ENCODE measurements at places on chromosomes 2 and 18.

GRCh38 chr2:72932045-72932740 lies 14.9 kb downstream of the EMX1 start:
- DNase-seq, result peak; percentile 15

DNA sequence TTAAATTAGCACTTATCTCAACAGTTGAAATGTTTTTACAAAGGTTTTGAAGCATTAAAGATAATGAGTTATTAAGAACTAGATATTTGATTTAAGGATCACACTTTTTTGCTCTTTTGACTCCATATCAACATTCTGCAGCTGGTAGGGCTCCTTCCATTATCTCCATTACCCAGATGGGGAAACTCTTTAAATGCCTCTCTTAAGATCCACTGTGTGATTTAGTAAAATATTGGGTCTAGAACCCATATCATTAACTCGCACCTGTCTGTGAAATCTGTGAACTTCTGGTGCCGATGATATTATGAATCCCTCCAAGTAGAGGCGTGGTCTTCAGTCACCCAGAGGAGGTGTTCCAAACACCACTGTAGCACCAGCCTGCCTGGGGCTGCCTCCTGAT lies 466.2 kb downstream of the TSN start:
- DNase-seq, result no peak

GRCh38 chr2:27148801-27149439 lies at the start of gene TCF23:
Gene TCF23, plus strand, starts transcription at chr2:27149004. Its CDS starts 130 bp downstream, at chr2:27149134.
- no peak for DNase-seq

DNA sequence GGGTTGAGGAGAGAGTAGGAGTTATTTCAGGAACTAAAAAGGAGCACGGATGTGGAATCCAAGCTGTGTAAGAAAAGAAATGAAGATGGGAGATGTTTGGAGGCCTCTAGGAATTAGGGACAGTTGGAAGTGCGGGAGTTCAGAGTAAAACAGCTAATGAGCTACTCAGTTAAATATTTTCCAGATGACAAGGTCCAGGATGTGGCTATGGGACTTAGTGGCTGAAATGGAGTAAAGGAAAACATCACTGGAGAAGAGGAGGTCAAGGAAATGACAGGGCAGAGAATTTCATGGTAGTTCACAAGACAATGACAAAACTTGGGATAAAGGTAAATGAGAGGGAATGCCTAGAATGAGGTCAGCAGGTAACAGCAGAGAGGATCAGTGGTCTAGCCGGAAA lies 13.0 kb downstream of the GPR155 start:
- no peak for DNase-seq

- DNase-seq, result no peak
Measured at GRCh38 chr2:86123328-86123925, 17.4 kb downstream of the PTCD3 start.

DNA sequence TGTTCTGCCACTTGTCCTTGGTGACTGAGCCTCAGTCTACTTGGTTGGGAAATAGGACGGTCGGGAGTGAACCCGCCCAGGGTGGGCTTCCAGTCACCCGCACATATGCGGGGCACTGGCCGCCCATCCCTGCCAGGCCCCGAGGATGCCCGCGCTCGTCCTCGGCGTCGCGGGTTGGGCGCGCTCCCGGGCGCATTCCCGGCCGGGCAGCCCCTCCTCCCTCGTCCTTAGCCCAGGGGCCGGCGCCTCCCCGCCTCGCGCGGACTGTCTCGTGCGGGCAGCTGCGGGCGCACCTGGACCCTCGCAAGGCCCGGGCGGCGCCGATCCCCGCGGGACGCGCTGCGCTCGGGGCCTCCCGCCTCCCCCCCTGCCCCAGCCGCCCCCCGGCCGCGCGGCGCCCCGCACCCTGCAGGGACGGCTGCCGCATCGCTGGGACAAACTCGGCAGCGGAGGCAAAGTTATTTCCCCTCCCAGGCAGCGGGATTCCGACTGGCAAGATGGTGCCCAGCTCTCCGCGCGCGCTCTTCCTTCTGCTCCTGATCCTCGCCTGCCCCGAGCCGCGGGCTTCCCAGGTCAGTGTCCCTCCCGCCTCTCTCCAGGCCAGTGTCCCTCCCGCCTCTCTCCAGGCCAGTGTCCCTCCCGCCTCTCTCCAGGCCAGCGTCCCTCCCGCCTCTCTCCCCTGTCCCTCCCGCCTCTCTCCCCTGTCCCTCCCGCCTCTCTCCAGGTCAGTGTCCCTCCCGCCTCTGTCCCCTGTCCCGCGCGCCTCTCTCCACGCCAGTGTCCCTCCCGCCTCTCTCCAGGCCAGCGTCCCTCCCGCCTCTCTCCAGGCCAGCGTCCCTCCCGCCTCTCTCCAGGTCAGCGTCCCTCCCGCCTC lies at the start of gene FBLN7:
FBLN7 (plus strand) TSS at position 227 of the 874 bp plus-strand sequence; CDS start at position 498, 271 bp downstream.
- no peak for DNase-seq

DNA sequence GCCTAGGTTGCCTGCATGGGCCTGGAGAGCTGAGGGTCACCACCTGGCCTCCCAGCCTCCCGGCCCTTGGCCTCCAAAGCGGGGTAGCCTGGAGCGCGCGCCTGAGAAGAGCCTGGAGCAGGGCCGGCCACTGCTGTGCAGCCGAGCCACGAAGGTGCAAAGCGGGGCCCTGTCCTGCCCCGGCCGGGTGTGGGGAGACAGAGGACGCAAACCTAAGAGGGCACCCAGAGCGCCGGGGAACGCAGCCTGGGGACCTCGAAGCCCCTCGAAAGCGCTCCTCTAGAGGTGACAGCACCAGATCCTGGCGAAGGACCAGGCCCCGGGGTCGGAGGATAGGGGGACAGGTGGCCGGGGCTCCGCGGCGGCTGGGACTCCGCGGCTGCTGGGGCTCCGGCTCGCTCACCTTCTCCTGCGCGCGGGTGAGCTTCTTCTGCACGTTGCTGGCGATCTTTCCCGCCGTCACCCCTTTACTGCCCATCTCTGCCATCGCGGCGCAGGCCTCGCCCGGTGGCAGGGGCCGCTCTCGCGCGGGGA lies 430 bp downstream of the BIN1 start:
- DNase-seq, result peak; percentile 25

GRCh38 chr2:18446715-18447114 lies 113.7 kb downstream of the RDH14 start:
- DNase-seq, result peak; percentile 69

DNA sequence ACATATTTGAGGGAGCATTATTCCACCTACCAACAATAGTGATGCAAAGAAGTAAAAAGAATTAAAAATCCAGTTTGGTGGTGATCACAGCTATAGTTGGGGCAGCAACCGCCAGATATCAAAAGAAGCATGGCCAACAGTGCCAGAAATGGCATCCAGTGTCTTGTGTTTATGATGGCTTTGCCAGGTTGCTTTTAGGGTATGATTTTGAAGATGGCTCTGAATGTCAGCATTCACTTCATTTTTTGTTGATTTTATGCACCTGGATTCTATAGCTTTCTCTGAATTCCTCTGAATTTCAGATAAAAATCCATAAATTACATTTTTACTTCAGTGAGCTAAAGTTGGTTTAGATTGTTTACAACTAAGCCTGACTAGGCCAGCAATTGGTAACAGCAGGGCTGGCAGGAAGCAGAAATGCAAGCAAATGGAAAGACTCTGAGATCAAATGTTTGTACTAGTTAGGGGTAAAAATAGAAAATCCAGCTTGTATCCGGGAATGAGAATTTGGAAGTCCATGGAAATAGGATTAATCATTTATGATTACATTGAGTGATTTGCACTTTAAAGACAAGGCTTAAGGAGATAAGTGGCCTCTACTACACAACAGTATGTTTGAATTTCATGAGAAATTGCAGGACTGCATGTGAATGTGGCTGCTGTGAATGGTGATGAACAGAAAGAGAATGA lies 40.4 kb downstream of the COL3A1 start:
- peak; percentile 80 for DNase-seq

GRCh38 chr2:100407073-100407472 lies 10.4 kb downstream of the CHST10 start:
- no peak for DNase-seq

DNA sequence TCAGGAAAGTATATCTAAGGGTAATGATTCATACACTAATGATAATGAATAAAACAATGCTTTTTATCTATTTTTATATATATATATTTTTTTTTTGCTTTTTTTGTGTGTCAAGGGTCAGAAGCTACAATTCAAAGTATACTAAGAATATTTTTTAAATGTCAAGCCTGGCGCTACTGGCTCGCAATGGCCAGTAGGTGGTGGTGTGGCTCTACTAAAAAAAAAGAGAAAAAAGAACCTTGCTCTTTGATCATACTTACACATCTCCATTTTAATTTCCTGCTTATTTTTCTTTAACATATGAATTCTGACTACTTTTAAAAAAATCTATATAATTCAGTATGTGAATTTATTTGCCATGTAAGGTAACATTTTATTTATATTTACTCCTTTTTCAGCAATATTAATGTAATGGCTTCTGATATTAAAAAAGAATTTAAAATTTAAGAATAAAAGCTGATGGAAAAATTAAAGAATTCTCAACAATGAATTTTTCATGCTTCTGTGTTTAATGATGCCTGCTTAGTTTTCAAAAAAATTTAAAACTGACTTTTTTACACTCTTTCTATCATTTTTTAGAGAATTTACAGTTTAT lies 232.9 kb downstream of the GULP1 start:
- peak; percentile 80 for DNase-seq

GRCh38 chr2:44118257-44118656 lies 50.4 kb upstream of the PPM1B start:
- DNase-seq, result peak; percentile 71

GRCh38 chr2:25618676-25619075 lies 54.7 kb downstream of the DTNB start:
- peak; percentile 73 for DNase-seq

DNA sequence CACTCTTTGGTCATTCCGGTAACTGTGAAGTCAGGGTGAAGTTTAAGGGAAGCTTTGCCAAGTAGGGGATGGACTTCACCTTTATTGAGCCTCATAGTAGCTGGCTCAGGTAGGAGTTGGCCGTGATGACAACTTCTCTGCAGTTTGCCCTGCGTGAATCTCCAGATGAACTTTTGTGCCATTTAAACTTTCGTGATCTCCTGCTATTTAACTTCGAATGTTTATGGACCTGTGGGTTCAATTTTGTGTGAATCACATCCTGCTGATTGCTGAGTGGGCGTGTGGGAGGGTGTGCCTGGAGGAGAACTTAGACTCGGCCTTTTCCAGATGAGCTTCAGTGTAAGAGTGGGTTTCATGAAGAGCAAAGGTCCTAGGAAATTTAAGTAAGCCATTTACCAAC lies 4.2 kb downstream of the UGT1A1 start:
- peak; percentile 74 for DNase-seq

GRCh38 chr18:9417073-9417851 lies 58.1 kb upstream of the RALBP1 start:
- peak; percentile 77 for DNase-seq

GRCh38 chr18:3012136-3013023 lies 564 bp downstream of the LPIN2 start:
- DNase-seq, result no peak

- peak; percentile 57 for DNase-seq
Measured at GRCh38 chr2:162196638-162197037, 44.6 kb upstream of the GCG start.

- DNase-seq, result no peak
Measured at GRCh38 chr2:176585791-176586190, 316.5 kb downstream of the MTX2 start.

- DNase-seq, result peak; percentile 58
Measured at GRCh38 chr18:48441405-48441881, 32.3 kb upstream of the ZBTB7C start.

DNA sequence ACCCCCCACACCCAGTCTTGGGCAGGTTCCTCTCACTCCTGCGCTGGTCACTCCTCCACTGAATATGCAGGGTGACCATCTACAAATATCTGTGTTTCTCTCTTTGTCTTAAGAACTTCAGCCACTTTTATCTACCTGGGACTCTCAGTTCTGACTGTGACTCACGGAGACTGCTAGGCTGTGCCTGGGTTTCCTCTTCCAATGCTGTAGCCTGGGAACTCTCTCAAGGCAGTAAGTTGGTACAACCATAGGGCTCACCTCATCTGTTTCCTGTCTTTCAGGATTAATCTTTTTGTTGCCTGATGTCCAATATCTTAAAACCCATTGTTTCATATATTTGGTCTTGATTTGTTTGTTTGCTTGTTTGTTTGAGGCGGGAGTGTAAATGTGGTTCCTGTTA lies 47.2 kb upstream of the ZNF396 start:
- no peak for DNase-seq

DNA sequence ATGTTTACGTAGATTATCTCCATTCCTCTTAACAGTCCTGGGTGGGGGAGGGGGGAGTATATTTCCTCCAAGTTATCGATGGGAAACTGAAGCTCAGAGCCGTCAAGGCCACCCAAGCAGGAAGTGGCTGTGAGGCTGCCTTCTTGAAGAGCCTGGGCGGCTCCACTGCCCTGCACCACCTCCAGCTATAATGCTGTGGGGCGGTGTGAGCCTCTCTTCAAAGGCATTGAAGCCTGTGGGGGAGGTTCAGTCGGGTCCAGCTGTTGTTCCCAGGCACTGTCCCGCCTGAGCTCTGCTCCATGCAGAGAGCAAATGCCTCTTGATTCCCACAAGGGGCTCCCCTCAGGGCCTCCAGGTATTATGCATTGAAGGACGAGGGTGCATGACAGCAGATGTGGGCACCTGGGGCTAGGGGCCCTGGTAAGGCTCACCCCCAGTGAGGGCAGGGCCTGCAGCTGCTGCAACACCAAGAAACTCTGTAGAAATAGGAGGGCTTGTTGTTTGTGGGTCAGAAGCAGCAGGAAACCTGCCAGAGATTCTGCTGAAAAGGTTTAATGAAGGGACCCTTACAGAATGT lies 29.5 kb upstream of the LAPTM4A start:
- no peak for DNase-seq

GRCh38 chr2:148968776-148969319 lies 69.7 kb upstream of the LYPD6B start:
- DNase-seq, result no peak

- DNase-seq, result no peak
Measured at GRCh38 chr2:80778704-80779103, 474.2 kb upstream of the LRRTM1 start.

DNA sequence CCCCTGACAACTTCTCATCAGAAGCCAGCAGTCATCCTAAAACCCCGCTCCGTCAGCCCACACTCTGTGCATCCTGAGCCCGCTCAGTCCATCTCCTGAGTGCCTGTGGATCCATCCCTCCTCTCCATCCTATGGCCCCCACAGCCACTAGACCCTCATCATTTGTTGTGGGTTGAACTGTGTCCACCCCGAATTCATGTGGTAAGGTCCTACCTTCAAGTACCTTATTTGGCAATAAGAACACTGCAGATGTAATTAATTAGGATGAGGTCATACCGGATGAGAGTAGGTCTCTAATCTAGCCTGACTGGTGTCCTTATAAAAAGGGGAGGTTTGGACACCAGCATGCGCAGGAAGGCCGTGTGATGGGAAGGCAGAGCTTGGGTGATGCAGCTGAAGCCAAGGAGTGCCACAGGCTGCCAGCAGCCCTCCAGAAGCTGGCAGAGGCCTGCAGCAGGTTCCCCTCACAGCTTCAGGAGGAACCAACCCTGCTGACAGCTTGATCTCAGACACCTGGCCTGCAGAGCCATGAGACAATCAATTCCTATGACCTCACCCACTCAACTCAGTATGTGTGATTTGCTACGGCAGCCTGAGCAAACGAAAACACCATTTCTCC lies 192.4 kb downstream of the ZBTB7C start:
- DNase-seq, result no peak

GRCh38 chr2:58543442-58543841 lies 302.3 kb upstream of the FANCL start:
- no peak for DNase-seq

- DNase-seq, result peak; percentile 85
Measured at GRCh38 chr18:2932247-2933181, 80.4 kb downstream of the LPIN2 start.

Measured in fibroblast of the aortic adventitia (primary cell).